ENCODE measurements at places on chromosomes 12 and 14. TPM values are rescaled to one million over a fixed set of nuclear protein-coding genes. Genes with fewer than 3 reads are reported as not detected.

Gene C2CD5
- total RNA-seq = 41.7 TPM

Gene ITPK1
- total RNA-seq = 103 TPM

Gene COX14
- total RNA-seq = 55.1 TPM

DNA sequence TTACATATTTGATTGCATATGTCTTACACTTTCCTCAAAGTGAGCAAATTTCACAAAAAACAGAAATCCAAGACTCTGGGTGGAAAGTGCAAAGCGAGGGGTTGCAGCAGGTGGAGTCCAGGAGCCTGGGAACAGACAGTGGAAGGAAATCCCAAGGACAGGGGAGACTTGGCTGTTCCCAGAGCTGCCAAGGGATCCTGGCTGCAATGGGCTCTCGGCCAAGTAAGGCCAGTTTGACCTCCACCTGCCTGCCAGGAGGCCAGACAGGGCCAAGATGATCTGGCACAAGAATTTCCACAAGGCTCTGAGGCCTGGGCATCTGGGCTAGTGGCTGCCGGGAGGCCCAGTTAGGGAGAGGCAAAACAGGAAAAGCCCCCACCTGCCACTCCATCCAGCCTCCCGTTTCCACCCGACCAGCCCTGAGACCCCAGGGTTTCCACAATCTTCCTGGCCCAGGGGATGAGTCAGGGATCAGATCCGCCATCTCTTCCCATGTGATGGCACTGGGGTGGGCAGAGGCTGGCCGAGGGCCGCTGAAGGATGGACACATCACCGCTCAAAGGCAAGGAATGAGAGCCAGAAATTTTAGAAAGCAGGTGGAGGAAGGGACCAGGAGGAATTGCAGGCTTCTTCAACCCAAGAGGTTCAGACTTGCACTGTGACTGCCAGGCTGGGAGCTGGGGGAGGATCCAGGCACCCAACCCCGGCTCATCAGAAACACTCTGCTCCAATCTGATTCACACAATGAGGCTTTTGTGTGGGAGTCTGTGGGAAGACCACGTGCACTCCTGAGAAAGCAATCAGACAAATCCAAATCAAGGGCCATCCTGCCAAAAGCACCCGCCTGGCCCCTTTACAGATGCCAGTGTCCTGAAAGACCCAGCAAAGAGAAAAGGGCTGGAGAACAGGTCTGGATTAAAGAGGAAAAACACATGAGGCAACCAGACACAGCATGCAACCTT, 16.3 kb downstream of the SCARB1 start:
- no peak for DNase-seq

- no peak for DNase-seq
Observed at GRCh38 chr14:68896132-68896531, 83.0 kb downstream of the ACTN1 start.

- DNase-seq = no peak
Observed at GRCh38 chr12:114682106-114682784, 1.7 kb downstream of the TBX3 start.

DNA sequence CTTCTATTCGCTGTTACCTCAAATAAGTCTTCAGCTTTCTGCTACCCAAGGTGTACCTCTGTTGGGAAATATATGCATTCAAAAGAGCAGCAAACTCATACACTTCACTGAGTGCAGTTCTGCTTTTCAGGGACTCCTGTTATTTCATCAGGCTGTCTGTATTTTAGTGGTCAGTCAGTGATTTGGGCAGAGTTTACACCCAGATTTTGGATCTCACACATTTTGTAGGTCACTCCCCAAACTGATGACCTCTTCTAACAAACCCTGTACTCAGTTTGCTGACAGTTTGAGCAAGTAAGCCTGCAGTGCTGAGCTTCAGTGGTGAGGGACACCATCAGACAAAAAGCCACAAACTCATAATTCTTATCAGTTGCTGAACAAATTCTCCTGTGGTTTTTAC, 8.2 kb upstream of the WASHC4 start:
- DNase-seq = no peak

GRCh38 chr12:70576341-70577282, 60.6 kb downstream of the PTPRB start:
- no peak for DNase-seq

Gene LTB4R
- total RNA-seq = 32.5 TPM

Gene AMDHD1
- 1.4 TPM for total RNA-seq

DNA sequence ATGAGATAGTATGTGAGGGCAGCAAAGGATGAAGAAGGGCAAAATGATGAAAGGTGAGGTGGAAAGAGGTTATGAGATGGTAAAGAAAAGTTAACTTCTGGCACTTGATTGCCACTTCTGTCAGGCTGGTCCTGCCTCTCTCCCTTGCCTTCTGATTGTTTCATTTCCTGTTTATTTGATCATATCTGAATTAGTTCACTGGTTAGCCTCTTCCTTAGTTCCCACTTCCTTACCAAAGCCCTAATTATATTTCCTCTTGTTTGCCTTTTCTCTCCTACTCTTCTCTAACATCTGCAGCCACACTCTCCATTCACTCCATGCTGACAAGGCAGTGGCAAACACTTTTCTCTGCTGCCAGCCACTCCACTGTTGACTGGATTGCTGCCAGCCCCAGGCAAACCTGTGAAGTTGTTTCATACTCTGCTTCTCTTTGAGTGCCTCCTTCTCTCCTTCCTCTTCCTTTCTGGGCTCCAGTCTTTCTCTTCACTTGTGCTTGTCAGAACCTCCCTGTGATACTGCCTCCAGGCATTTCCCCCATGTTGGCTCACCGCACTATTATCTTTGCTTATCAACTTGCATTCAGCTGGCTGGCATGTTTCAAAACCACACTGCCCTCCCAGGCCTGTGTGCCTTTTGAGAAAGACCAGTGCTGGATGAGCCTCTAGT, 8.1 kb downstream of the PNP start:
- peak; percentile 56 for DNase-seq

DNA sequence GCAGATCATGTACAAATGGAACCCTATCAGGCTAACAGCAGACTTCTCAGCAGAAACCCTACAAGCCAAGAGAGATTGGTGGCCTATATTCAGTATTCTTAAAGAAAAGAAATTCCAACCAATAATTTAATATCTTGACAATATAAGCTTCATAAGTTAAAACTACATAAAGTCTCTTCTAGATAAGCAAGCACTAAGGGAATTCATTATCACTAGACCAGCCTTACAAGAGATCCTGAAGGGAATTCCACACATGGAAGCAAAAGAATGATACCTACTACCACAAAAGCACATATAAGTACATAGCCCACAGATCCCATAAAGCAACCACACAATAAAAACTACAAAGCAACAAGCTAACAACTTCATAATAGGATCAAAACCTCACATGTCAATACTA, 60.4 kb upstream of the SCAF11 start:
- no peak for DNase-seq

Data from activated CD8-positive, alpha-beta memory T cell treated with anti-CD3 and anti-CD28 coated beads, Interleukin-2, amount 10 ng/mL, durations not matched to agents 7 days and 5 days (primary cell).